Left cardiac atrium (tissue), 4 donors: ENCODE measurements at places on chromosomes 4 and X. TPM values are rescaled to one million over a fixed set of nuclear protein-coding genes. Genes with fewer than 3 reads are reported as not detected.

Gene ANK2
- total RNA-seq = 318 TPM

Gene PHOX2B
- not detected for total RNA-seq

Gene MAOA
- total RNA-seq = 105 TPM

Gene PPA2
- 77.4 TPM for total RNA-seq

Gene PDGFRA
- 57.4 TPM for total RNA-seq

Gene MBNL3
- 74.6 TPM for total RNA-seq

Gene TACR3
- total RNA-seq = not detected

Gene PORCN
- 19.1 TPM for total RNA-seq

Gene ITM2A
- 168 TPM for total RNA-seq

Gene GAGE12E
- not detected for total RNA-seq
